ENCODE measurements at places on chromosomes 4 and X. TPM values are rescaled to one million over a fixed set of nuclear protein-coding genes. Genes with fewer than 3 reads are reported as not detected.

CCSER1 gene
- total RNA-seq: 10.9 TPM

TMEM156 gene
- total RNA-seq: 3.4 TPM

NEXMIF gene
- under 0.01 TPM for total RNA-seq

- DNase-seq: peak; percentile 20
These were observed 78.6 kb upstream of the FAM9A start for GRCh38 chrX:8879750-8880149.

- DNase-seq: peak; percentile 34
These were observed 82.4 kb upstream of the HPRT1 start for GRCh38 chrX:134377537-134377936.

DNA sequence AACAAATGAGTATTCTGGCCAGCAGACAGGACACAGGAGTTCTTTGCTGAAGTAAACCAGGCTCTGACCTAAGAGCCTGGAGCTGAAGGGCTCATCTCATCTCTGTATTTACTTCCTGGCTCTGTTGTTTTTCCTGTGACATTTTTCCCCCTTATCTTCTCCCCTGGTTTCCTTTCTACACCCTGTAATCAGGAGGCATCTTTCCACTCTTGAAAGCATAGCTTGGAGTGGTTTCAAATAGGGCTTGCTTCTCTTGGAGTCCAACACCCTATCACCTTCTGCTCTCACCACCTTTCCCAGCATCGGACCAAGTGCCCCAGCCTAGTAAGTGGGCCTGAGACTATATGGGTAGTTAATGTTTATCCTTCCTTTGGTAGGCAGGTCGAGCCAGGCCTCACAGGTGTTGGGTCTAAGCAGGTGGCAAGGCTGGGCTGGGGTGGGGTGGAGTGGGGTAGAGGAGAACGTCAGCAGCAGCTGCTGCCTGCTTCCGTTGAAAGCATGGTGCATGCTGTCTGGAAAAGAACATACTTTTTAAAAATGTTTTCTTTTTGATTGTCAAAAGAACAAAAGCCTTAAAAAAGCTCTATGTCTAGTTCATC, 1.2 kb downstream of the DRP2 start:
- DNase-seq: no peak

DNA sequence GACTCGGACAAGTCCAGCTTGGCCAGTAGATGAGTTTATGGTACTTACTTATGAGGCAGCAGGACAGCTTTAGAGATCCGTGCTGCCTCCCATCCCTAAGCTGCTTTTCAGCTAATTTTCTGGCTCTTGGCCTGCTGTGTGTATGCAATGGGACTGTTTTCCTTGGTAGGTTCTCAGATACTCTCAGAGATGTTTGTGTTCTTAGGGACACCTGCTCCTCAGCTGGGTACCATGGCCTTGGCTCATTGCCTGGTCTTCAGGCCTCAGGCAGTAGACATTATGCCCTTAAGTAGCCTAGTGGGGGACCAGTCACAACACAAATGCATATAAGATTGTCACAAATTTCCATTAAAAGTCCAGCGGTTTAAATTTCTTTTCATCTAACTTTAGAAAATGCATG, 688.0 kb downstream of the PCDH7 start:
- no peak for DNase-seq

GRCh38 chr4:175427751-175428150, 384.3 kb downstream of the GPM6A start:
- DNase-seq: no peak

GRCh38 chr4:113564493-113564892, 197.0 kb downstream of the CAMK2D start:
- DNase-seq: no peak

GRCh38 chr4:14871676-14872430, 130.4 kb upstream of the CPEB2 start:
- DNase-seq: peak; percentile 89

- peak; percentile 44 for DNase-seq
These were observed 130.3 kb downstream of the DIPK2B start for GRCh38 chrX:45070116-45071007.

DNA sequence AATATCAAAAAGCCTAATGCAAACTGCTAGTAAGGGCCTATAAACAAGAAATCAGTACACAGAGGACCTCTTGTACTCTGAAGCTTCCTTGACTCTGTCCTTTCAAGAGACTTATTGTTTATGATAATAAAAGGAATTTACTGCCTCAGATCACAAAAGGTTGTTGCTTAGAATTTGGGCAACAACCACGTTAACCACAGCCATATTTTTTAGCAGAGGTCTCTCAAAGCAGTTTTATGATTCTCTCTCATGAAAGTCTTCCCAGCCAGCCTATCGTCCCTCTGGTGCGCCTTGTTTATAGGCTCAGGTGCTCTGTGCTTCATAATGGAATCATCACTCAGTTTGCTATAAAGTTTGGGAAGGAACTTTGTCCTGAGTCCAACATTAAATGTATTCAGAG, 270.6 kb downstream of the RCHY1 start:
- no peak for DNase-seq

DNA sequence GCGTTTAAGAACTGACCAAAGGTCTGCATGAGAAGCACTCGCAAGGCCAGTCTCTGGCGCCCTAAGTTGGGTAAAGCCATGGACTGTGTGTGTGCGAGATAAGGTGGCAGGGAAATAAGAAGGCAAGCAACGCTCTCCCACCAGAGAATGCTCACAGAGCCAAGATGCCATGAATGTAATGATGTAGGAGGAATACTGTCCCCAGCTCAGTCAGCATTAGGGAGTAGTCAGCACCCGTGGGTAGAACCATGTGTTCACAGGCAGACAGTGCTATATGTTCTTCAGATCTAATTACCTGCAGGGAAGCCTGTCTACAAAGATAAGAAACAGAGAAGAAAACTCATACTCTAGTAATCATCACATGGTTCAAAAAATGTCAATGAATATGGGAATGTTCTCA, 68.8 kb downstream of the SEC24D start:
- DNase-seq: no peak

GRCh38 chrX:135170877-135171519, at the start of gene CT55:
TSS of gene CT55 (minus strand) at chrX:135171398. CDS start at chrX:135171171, 227 bp downstream.
- DNase-seq: no peak

GRCh38 chr4:1470816-1471442, 64.7 kb upstream of the NKX1-1 start:
- DNase-seq: no peak

- peak; percentile 35 for DNase-seq
These were observed 139.6 kb downstream of the UNC5C start for GRCh38 chr4:95409127-95409526.

DNA sequence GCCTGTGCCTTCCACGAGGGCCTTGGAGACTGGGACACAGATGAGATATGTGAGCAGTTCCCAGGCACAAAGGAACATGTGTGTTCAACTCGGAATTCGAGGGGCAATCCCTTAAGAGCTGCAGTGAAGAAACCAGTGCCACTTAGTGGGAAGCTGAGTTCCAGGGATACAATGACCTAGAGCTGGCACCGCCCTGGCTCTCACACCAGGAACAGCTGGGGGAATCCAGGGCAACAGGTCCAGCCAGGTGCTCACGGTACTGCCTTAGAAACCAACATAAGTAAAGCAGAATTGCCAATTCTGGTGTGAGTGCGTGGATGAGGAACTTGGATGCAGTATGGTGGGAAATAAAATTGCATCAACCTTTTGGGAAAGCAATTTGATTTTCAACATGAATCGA, 122.9 kb downstream of the AFAP1 start:
- DNase-seq: peak; percentile 23

- DNase-seq: no peak
These were observed 61.1 kb downstream of the ABCG2 start for GRCh38 chr4:88097301-88097700.

DNA sequence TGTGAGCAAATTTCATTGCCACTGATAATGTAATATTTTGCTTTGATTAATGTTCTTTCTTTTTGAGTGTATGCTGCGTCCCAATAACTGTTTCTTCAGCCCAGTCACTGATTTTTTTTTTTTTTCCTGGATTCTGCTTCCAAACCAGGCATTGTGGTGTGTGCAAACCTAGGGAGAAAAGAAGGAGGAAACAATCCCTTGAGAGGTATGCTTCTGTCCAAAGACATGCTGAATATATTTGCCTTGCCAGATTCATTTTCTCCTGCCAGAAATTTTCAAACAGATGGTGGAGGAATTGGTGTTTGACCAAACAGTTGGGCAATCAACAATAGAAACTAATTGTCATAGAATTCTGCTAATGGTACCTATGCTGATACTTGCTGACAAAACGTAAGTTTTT, 753.6 kb downstream of the RPA4 start:
- no peak for DNase-seq

DNA sequence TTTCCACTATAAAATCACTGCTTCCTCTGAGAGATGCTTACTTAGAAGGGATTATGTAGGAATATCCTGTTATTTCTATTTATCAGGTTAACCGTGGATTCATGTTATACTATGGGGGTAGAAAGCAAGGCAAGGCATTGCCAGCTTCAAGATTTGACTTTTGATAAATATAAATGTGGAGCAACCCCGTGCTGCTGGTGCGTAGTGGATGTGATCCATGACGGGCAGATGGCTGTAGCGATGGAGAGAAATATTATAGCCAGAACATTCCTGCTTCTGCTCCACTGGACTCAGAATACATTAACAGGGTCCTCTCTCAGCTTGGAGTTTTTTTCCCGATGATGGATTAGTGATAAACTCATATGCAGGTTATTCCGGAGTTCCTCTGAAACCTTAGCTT, 157.6 kb downstream of the TENM3 start:
- no peak for DNase-seq

DNA sequence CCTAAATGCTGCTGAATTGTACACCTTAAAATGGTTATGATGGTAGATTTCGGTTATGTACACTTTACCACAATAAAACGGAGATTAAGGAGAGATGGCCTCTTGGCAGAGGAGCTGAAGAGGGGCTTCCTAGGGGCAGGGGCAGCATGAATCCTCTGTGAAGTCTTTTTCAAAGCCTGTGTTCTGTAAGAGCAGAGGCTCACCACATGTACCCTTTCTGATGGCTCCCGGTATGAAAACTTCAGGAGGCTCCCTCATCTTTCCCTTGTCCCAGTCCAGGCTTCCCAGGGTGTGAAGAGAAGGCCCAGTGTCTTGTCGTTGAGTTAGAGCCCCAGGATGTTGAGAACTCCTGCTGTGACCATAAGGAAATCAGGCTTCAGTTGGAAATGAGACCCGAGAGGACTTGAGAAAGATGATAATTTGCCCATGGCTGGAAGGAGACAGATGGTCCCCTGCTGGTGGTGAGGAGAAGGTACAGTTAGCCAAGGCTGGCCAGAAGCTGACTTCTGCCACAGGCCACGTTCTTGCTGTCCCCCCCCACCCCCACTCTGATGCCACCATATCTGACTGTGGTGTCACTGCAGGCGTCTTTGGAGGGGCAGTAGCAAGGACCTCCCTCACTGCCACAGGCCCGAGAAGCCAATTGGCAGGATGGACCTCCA, 31.8 kb upstream of the MTM1 start:
- no peak for DNase-seq

GRCh38 chrX:36087366-36087765, 167.8 kb downstream of the CFAP47 start:
- DNase-seq: no peak

DNA sequence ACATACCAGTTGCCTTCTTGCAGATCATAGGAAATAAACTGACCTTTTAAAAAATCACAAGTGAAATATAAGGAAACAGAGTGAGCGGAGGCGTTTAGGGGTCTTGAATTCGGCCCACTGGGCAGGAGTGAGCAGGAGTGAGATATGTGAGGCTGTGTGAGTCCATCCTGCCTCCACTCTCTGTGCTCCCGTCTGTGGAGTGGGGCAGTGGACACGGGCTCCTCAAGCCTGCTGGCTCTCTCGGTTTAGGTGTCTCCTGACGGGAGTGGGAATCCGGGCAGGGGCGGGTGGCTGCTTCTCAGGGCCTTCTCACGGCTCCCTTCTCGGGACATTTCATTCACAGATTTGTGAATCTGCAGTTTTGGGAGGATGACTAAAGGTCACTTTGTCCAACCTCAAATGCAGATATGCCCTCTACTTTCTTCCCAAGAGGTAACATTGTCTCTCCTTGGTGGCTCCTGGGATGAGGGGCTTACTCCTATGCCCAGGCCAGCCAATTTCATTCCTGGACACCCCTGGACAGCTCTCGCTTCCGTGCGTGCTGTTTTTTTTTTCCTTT, 27.6 kb downstream of the CYTL1 start:
- DNase-seq: no peak
